ENCODE measurements at places on chromosomes 16 and 17.

GRCh38 chr16:69384974-69385373 is 833 bp downstream of the TERF2 start:
- no peak for DNase-seq

- no peak for DNase-seq
Observed at GRCh38 chr17:47820033-47820789, 1.4 kb downstream of the OSBPL7 start.

DNA sequence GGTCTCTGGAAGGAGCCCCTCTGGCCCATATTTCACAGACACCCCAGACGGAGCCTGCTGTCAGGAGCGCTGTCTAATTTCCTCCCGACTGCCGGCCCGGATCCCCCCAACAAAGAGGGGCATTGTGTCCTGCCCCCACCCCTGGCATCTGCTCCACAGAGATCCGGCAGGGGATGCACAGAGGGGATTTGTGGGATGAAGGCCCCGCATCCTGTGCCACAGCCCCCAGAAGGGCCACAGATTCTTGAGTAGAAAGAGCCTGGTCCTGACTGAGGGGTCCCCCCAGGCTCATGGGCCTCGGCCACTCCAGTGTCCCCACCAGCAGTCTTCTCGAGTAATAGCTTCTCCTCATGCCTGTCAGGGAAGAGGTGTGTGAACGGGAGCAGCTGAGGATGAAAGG is 29.5 kb downstream of the MEOX1 start:
- no peak for DNase-seq

DNA sequence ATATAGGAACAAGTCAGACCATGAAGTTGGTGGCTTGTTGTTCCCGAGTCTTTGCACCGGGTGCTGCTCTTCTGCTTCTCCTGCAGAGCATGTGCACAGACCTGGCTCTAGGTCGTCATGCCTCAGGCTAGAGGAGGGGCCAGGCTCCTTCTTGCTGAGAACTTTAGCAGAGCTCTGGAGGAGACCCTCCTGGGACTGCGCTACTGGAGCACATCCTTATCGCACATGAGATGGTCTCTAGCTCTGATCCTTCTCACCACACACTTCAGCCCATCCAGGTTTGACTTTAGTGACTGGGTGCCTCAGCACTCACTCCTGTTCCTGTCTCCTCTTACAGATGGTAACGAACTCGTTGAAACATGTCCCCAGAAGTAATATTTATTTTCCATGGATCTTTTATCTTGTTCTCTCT is 14.9 kb downstream of the FOXK2 start:
- no peak for DNase-seq

GRCh38 chr16:27571433-27572326 is 21.7 kb downstream of the KATNIP start:
- no peak for DNase-seq
